ENCODE measurements at places on chromosomes 6 and 20.

DNA sequence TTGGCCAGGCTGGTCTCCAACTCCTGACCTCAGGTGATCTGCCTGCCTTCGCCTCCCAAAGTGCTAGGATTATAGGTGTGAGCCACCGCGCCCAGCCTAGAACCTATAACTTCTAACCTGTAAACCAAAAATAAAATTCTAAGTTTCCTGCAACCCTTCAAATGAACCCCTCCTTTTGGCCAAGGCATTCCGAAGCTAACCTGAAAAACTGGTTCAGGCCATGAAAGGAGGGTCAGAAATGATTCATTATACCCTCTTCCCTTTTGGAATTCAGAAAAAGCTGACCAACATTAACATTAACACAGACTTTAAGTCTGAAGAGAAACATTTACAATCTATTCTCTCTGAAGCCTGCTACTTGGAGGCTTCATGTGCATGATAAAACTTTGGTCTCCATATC lies 165.1 kb downstream of the TINAG start:
- DNase-seq: no peak

- DNase-seq: no peak
Measured at GRCh38 chr20:62624325-62624690, 18.0 kb upstream of the SLCO4A1 start.

- DNase-seq: no peak
Measured at GRCh38 chr6:146872426-146872785, 273.6 kb downstream of the ADGB start.

DNA sequence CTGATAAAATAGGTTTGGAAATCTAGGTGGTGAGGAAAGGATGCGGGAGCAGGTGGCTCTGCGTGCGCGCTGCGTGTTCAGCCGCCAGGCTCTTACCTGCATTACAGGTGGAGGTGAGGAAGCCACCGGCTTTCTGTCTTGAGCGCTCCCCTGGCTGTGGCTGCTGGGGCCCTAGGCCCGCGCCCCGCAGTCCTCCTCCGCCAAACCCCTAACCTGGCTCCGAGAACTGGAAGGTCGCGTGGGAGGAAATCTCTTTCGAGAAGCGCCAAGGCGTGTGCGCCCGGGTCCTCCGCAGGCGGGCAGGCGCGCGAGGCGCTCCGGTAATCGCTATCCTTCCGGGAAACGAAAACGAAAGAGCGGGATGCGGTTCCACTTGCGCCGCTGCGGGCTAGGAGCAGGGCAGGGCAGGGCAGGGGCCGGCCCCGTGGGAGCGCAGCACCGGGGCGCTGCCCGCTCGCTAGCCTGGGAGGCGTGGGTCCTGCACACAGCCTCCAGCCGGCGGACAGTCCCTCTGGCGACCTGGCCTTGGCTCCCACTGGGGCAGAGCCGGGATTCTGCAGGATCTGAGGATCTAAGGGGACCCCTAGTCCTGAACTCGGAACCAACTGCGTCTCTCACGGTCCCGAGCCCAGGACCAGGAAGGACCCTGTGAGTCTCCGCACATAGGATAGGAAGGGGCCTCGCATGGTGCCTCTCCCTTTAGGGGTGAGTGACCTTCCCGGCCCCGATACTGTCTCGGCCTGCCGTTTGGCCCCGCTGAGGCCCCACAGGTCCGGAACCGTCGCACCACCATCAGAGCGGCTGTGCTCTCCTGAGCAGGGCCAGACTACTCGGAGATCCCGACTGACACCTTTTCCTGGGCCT lies at the start of gene ETV7:
Gene ETV7, minus strand, starts transcription at position 230 of the 864 bp plus-strand sequence. Its CDS starts 128 bp downstream, at position 102.
- no peak for DNase-seq

DNA sequence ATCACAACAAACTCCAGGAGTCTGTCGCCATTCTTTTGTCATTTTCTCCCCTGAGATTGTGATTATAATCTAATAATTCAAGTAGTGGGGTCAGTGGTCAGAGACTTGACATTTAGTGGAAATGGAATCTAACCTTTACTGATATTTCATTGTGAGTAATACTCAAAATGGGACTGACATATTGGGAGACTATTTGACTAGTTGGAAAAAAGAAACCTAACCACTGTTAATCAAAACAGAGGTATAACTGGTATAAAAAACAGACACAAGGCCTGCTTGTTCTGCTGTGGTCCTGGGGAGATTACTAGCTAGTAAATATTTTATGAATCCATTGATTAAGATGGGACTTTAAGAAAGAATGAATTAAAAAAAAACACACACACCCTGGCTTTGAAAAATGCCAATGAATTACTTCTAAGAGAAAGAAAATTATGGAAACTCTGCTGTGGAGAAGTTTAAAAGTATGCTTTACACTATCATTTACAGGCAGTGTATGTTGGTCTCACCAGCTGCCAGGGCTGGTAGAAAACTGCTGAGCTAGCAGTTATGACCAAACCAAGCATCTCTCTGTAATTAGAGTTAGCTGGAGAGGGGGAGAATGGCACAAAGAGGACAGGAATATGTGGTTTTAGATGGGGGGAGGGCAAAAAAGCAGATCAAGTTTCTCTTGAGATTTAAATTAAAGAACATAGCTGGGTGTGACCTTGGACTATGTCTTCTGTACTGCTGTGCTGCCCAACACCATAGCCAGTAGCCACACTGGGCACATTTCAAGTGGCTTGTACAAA lies 103.7 kb downstream of the FYN start:
- DNase-seq: no peak

GRCh38 chr6:99588618-99589289 lies 17.9 kb upstream of the PRDM13 start:
- DNase-seq: no peak

DNA sequence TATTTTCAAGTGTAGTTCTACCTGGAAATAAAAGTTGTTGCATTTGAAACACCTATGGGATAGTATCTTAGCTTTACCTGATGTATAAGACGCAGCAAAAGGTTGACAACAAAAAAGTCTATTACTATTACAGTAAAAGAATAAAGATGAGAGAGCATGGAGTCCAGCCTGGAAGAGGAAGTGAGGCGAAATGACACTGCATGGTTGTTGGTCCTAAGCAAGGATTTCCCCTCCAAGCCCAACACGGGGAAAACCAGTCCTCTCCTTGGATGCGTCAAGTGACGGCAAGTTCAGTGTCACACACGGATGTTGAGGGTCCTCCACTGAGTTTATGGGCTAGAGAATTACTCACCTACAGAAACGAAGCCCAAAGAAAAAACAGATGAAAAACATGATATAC lies 51.7 kb downstream of the COL11A2 start:
- DNase-seq: no peak

DNA sequence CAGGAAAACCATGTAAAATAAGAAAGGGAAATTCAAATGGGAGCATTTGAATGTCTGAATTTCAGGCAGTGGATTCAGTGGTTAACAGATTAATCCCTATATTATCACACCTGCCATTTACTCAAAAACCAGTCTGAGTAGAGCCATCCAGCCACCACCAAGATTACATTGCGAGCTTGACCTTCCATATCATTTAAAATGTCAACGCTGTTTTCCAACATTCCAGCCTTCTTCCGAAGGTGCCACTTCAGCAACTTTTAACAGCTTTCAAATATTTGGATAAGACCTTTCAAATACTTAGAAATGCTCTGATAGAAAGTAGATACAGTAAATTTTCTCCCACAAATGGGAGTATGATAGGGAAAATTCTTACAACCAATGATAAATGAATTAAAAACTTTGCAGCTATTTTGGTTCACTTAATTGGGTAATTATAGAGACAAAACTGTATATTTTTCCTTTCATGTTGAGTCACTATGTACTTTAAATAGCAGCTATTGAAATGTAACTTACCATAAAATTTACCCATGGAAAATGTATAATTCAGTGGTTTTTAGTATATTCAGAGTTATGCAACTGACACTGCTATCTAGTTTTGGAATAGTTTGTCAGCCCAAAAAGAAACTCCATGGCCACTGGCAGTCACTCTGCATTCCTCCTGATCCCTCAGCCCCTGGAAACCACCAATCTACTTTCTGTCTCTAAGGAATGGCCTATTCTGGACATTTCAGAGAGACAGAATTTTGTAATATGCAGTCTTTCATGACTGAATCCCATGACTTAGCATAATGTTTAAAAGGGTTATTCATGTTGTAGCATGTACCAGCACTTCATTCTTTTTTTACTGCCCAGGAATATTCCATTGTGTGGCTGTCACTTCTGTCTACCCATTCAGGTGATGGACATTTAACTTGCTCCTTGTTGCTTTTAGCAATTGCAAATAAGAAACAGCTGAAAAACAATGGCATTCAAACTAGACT lies 21.5 kb downstream of the EZR start:
- DNase-seq: no peak

DNA sequence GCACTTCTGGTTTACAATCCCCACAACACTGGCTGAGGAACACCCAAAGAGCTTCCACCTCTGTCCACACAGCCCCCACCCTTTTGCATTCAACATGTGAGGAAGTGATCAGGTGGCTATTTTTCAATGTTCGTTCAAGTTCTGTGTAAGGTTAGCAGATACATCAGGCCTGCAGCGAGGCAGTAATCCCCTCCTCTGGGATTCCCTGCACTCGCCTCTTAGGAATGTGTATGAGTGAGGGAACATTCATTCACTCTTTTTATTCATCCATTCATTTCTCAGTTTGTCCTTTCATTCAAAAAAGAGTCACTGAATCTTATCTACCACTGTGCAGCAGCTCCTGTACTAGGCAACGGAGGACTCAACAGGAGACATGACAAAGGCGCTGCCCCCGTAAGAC lies 236.4 kb upstream of the PRDM1 start:
- DNase-seq: no peak

Data from T-helper 22 cell (primary cell).